ENCODE measurements at places on chromosomes 16 and 17. TPM values are rescaled to one million over a fixed set of nuclear protein-coding genes. Genes with fewer than 3 reads are reported as not detected.

- DNase-seq, result peak; percentile 87
Observed at GRCh38 chr17:29645515-29646051, 22.9 kb upstream of the CORO6 start.

GRCh38 chr17:78377858-78378224 lies 608 bp upstream of the PGS1 start:
- no peak for DNase-seq

- no peak for DNase-seq
Observed at GRCh38 chr17:50452630-50453300, 15.9 kb downstream of the CHAD start.

- DNase-seq, result peak; percentile 12
Observed at GRCh38 chr16:79528338-79528737, 72.2 kb downstream of the MAF start.

DNA sequence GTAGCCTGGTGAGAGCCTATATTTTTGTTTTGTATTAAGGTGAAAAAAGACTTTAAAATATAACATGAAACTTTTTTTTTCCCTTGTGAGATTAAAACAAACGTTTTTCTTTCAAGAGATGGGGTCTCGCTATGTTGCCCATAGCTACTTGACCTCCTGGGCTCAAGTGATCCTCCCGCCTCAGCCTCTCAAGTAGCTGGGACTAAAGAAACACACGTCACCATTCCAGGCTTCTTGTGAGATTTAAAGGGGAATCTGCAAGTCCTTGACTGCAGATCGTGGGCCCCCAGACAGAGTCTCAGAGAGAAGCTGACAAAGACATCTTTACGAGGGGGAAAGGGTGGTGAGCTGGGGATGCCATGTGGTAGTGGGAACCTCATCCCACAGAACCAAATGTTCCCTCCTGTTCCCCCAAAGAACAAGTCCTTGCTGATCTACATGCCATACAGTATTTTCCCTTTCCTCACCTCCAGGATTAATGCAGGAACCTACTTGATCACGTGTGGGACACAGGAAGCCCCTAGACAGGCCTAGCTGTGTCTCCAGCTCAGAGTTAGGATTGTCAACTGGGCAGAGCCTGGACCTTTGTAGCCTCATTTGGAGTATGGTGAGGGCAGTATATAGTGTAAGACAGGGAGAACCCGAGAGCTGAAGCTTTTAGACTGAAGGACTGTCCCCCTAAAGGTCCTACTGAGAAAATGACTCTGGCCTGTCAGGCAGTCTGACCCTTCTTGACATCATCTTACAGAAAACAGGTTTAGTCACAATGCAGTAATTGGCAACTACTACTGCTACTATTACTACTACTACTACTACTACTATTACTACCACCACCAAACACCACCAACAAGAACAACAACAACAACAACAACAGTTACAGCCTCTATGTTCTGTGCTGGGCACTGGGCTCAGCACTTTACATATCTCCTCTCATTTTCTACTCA lies 4.1 kb downstream of the MAP3K14 start:
- DNase-seq, result no peak

- peak; percentile 1 for DNase-seq
Observed at GRCh38 chr16:50742576-50743200, 802 bp downstream of the CYLD start.

DNA sequence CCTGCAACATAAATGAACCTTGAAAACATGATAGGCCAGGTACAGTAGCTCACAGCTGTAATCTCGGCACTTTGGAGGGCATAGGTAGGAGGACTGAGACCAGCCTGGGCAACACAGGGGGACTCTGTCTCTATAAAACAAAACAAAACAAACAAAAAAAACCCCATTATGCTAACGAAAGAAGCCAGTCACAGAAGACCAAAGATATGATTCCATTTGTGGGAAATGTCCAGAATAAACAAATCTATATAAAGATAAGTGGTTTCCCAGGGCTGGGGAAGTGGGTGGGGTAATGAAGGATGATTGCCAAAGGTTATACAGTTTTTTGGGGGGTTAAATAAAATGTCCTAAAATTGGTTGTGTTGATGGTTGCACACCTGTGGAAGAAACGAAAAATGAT lies 36.5 kb upstream of the SIAH1 start:
- no peak for DNase-seq

The DRC7 gene
- not detected for total RNA-seq

The ZG16 gene
- not detected for total RNA-seq

The MAPT gene
- 0.43 TPM for total RNA-seq

The ABCA8 gene
- 10.0 TPM for total RNA-seq
